ENCODE measurements at places on chromosomes 11 and 22.

- no peak for DNase-seq
These were observed 566.5 kb upstream of the B3GAT1 start for GRCh38 chr11:134978388-134979088.

GRCh38 chr11:28461338-28461737 is 353.1 kb downstream of the METTL15 start:
- no peak for DNase-seq

GRCh38 chr11:58286249-58286648 is 18.2 kb upstream of the OR10W1 start:
- DNase-seq: peak; percentile 3

DNA sequence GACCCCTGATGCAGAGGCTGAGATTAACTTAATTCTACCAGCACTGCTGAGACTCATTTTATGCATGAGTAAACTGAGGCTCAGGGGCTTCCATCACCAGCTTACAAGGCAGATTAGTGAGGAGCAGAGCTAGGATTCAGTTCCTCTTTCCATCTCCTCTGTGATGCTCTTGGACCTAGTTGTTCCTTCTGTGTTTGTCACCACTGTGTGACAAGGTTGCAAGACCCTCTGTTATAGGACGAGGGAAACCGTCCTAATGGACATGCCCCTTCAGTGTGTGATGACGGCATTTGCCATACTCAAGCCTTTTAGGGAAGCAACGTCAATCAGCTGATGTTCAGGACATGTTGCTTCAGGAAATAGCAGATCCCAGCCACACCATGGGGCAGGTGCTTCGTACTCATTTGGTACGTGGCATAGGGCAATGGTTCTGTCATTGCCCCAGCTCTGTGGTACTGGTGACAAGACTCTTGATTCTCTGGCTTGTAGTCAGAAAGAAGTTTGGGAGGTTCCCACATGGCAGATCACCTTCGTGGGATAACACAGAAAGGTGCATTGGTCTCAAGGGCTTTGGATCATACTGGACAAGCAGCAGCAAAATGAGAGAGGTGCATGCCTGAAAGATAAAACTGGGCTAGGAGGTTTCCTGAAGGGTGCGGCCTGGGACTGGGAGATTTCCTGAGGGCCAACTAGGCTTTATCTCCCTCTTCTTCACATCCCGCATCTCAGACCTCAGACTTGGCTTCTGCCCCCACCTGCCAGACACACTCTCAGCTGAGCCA is 23.9 kb upstream of the CD44 start:
- DNase-seq: peak; percentile 36

DNA sequence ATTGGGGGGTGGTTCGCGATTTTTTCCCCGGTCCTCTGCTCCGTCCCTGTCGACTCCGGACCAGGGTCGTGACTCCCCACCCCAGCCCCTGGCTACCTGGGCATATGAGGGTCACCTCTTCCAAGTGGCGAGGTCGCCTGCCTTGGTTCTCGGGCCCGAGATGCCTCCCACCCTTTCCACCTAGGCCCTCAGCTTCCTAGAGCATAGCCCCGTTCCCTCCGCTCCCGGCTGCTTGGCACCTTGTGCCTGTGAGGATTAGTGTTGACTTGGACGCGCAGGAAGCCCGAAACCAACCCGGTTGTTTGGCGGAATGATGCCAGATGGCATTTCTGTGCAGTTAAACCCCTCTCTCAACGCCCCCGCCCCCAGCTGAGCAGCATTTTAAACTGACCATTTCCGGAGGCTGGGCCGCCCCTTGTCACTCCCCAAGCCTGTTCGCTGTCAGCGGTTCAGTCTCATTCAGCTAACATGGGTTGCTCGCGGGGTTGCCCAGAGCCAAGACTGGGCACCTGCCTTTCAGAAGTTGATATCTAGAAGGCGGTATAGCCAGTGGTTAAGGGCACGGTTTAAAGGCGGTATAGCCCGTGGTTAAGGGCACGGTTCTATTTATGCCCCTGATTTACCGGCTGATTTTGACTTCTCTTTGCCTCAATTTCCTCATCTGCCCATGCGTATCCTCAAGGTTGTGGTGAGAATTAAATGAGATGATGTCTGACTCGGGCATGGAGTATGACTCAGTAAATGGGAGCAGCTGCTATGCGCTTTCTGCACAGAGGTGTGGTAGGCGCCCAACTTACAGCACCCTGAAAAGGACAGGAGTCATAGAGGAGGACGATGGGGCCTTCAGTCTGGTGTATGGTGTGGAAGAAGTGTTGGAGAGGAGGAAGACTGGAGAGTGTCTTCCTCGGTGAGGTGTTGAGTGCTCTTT is 639 bp downstream of the INCENP start:
- DNase-seq: no peak

- DNase-seq: no peak
These were observed 151.9 kb downstream of the CACNA1I start for GRCh38 chr22:39722501-39722900.

GRCh38 chr22:32342977-32343376 is 14.7 kb upstream of the RFPL3 start:
- DNase-seq: no peak

DNA sequence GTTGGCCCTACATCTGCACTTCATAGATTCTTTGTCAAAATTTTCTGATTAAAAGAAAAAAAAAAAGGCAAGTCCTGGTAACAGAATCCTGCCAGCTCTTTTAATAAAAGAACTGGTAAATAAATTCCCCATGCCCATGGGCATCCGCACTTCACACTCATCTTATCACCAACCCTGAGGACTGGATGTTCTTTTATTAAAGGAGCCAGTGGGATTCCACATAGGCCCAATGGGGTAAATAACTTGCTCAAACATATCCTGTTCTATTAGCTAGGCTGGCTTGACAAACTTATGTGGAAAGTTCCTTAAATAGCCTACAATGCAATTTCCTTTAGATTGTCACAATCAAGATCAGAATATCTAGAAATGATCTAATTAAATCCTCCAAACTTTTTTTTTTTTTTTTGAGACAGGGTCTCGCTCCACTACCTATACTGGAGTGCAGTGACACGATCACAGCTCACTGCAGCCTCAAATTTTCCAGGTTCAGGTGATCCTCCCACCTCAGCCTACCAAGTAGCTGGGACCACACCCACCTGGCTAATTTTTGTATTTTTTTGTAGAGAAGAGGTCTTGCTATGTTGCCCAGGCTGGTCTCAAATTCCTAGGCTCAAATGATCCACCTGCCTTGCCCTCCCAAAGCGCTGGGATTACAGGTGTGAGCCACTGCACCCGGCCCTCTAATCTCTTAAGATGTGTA is 380.9 kb downstream of the LARGE1 start:
- DNase-seq: no peak

GRCh38 chr11:20211691-20212090 is 51.4 kb upstream of the DBX1 start:
- DNase-seq: no peak

DNA sequence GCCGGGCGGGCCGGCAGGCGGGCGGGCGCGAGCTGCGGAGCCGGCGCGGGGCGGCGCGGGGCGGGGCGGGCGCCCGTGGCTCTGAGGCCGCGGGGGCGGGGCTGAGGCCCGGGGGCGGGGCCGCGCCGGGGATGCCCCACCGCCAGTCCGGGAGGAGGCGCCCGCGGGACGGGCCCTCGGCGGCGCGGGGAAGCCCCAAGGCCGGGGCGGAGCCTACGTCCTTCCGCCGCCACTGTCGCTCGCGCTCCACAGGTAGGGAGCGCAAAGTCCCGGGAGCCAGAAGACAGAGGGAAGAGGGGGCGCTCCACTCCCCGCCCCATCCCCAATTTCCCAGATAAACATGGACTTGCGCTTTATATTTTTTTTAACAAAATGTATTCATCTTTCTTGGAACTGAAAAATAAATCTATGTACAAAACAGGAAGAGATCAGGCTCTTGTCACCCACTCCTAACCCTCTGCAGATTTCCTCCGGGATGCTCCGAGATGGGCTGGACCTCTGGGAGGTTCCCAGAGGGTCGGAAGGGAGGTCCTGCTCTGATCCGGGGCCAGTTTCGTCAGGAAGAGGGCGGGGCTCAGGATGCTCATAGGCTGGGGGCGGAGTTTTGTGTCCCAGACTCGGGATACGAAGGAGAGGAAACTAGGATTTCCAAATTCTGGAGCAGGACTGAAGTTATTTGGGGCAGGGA is at the start of gene MAP4K2:
Gene MAP4K2 (minus strand): TSS at position 57 of the 688 bp plus-strand sequence. CDS start 65 bp downstream, outside the sequence.
- DNase-seq: peak; percentile 79

DNA sequence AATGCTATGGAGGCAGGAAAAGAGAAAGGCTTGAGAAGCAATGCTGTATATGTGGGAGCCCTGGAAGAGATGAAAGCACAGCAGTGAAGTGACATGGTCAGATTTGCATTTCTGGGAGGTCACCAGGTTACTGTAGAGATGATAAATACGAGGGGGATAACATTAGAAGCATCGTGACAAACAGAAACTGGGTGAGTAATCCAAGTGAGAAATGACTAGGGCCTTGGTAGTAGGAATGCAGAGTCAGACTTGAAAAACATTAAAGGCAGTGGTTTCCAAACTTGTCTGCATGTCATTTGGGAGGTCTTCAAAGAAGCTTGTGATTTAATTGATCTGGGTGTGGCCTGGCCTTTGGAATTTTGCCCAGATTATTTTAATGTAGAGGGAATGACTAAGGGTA is 43.9 kb downstream of the CCDC34 start:
- no peak for DNase-seq

DNA sequence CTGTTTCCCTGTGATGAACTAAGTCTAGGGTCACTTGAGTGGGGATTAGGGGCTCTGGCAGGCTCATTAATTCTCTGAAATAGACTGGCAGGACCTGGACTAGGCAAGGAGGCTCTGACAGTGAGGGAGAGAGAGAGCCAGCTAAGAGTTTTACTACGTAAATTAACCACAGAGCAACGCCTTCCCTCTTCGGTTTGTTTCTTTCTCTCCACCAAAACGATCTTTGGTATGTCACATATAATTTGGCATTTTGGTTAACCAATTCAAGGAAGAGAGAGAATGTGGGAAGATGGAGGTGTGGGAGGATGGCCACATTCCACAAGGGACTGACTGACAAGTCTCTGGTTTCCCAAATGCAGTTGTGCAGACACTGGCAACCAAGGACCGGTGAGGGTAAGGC is 27.9 kb downstream of the ATG16L2 start:
- DNase-seq: no peak

GRCh38 chr22:42884616-42885375 is 27.7 kb upstream of the ARFGAP3 start:
- DNase-seq: no peak

- DNase-seq: no peak
These were observed 22.5 kb upstream of the DAGLA start for GRCh38 chr11:61657566-61658290.

- peak; percentile 74 for DNase-seq
These were observed 24.0 kb downstream of the PISD start for GRCh38 chr22:31637891-31638618.

DNA sequence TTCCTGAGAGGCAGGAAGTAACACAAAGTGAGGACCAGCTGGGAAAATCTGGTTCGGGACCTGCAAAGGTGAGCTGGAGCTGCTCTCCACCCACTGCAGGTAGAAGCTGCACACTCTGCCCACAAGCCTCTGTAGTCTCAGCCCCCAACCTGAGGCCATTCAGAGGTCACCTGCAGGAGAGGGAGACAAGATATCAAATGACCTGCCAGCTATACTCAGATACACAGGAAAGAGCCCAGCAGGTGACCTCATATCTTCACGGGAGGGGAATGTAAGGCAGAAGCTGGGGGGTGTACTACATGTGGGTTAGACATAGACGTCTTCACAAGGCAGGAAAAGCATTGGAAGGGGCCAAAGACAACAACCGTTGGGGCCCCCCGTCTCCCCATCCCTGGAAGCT is 86.1 kb downstream of the APIP start:
- no peak for DNase-seq

GRCh38 chr11:7450836-7451235 is 34.5 kb upstream of the OLFML1 start:
- no peak for DNase-seq
